Osteocyte (in vitro differentiated cells): ENCODE measurements at places on chromosomes 4 and X. TPM values are rescaled to one million over a fixed set of nuclear protein-coding genes. Genes with fewer than 3 reads are reported as not detected.

Gene ASB9
- total RNA-seq: not detected in 2 replicates

DNA sequence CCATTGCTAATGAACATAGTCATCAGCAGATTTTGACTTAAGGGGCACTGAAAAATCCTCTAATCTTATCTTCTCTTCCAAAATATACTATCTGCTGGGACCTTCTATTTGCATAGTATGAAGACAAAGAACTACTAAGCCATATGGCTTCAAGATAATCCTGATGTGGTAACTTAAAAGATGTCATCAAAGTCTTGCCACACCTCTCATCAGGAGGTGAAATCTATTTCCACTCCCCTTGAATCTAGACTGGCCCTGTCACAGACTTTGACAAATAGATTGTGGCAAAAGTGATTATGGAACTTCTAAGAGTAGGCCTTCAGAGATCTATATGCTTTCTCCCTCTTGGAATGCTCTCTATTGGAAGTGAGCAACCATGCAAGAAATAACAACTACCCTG, 27.3 kb upstream of the TET2 start:
- H3K27me3 ChIP-seq: peaks cover 14% of the 10 kb centered on the region
- no peak for DNase-seq
- H3K27ac ChIP-seq: no peak overlapping the region
- H3K4me3 ChIP-seq: no peak overlapping the region

GRCh38 chrX:30615229-30615628, 37.7 kb upstream of the TASL start:
- no peaks in the 10 kb centered on the region for H3K4me1 ChIP-seq
- DNase-seq: no peak
- no peaks in the 10 kb centered on the region for H3K36me3 ChIP-seq
- H3K4me3 ChIP-seq: no peak overlapping the region
- no peak overlapping the region for H3K27ac ChIP-seq

Gene RAB9B
- 2.0 and 2.4 TPM in 2 replicates for total RNA-seq

GRCh38 chrX:118526149-118526548, 30.5 kb downstream of the DOCK11 start:
- peaks cover 41% of the 10 kb centered on the region for H3K4me1 ChIP-seq
- H3K27me3 ChIP-seq: no peaks in the 10 kb centered on the region
- DNase-seq: no peak
- H3K36me3 ChIP-seq: no peaks in the 10 kb centered on the region
- H3K4me3 ChIP-seq: no peak overlapping the region
- peak overlapping the region; percentile 69 for H3K27ac ChIP-seq

Gene OSTC
- 222 and 235 TPM in 2 replicates for total RNA-seq

DNA sequence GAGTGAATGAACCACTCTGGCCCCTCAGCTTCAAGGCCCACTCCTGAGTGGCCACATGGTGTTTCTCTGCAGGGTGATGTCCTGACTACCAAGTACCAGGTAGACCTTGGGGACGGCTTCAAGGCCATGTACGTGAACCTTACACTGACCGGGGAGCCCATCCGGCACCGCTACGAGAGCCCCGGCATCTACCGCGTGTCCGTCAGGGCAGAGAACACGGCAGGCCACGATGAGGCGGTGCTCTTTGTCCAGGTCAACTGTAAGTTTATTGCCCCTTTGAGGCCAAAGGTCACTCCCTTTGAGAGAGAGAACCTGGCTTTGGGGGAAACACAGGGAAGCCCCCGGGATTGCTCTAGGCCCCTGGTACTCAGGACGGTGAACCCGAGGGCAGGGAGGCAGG, 216.0 kb downstream of the AFAP1 start:
- DNase-seq: no peak
- no peaks in the 10 kb centered on the region for H3K4me1 ChIP-seq
- H3K27me3 ChIP-seq: peaks cover 20% of the 10 kb centered on the region
- H3K4me3 ChIP-seq: no peak overlapping the region
- H3K27ac ChIP-seq: no peak overlapping the region

DNA sequence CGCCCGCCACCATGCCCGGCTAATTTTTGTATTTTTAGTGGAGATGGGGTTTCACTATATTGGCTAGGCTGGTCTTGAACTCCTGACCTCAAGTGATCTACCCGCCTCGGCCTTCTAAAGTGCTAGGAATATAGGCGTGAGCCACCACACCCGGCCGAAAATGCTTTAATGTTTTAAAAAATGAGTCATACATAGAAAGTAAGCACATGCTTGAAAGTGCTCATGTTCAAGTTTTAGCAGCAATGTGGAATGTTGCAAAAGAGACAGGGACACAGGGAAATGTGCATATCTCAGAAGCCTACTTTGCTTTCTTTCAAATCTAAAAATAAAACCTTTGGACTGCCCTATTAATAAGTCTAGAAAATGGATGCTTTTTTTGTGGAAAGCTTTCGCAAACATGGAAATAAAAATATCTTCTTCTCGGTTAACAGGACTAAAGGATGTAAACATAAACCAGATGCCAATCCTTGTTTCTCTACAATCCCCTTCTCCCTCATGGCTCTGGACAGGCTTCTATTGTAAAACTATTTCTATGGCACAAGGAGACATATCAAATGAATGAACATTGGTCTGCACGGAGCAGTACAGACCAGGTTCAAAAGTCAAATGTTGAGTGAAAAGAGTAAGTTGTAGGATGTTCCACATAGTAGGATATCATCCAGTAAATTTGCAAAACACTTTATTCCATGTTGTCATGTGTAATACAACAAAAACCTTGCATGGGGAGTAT, 15.0 kb downstream of the MECP2 start:
- no peak overlapping the region for H3K4me3 ChIP-seq
- H3K36me3 ChIP-seq: peaks cover 9% of the 10 kb centered on the region
- DNase-seq: no peak
- H3K27me3 ChIP-seq: no peaks in the 10 kb centered on the region
- peaks cover 19% of the 10 kb centered on the region for H3K4me1 ChIP-seq

Gene IL2
- total RNA-seq: not detected in 2 replicates

DNA sequence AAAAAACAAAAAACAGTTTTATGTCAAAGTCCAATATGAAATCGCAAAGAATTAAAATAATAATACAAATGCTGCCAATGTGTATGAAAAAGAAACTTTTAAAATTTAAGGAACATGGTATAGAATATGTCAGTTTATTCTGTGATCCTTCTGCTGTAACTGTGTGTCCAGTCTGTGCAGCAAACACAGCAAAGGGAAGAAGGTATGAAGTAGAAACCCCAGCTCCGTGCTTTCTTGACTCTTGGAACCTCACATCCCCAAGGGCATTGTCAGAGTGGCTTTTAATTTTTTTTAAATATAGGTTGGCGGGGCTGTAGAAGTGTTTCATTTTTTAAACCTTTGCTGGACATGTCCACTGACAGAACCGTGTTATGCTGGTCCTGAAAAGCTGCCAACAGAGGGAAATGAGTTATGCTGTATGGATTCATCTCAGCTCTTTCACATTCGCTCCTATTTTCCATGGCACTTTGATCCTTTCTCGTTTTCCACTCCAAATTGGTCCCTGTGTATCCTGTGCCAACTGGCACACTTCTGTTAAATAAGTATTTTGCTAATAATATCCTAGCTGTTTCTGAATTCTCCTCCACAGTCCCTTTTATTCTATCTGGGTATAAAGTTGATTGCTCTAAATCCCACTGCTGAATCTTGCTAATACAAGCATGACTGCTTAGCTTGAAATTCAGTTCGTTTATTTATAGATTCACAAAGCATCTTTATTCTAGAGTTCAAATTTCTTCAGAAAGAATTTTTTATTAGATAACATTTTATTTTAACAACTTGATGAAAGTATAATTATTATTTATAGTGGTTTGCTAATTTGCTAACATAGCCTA, 127.0 kb upstream of the DDIT4L start:
- no peaks in the 10 kb centered on the region for H3K27me3 ChIP-seq
- peaks cover 19% of the 10 kb centered on the region for H3K4me1 ChIP-seq
- no peak for DNase-seq
- no peak overlapping the region for H3K27ac ChIP-seq
- H3K4me3 ChIP-seq: no peak overlapping the region

GRCh38 chr4:180098586-180098985, 2144.6 kb upstream of the TENM3 start:
- H3K27me3 ChIP-seq: no peaks in the 10 kb centered on the region
- no peaks in the 10 kb centered on the region for H3K36me3 ChIP-seq
- no peak for DNase-seq
- no peak overlapping the region for H3K27ac ChIP-seq

Gene DCLK2
- total RNA-seq: 12.6 and 14.1 TPM in 2 replicates

Gene STK26
- total RNA-seq: 13.9 and 14.2 TPM in 2 replicates

GRCh38 chr4:83328521-83329187, 6.0 kb downstream of the HPSE start:
- no peaks in the 10 kb centered on the region for H3K36me3 ChIP-seq
- no peak overlapping the region for H3K27ac ChIP-seq
- no peaks in the 10 kb centered on the region for H3K4me1 ChIP-seq
- H3K4me3 ChIP-seq: no peak overlapping the region
- peaks cover 13% of the 10 kb centered on the region for H3K27me3 ChIP-seq

DNA sequence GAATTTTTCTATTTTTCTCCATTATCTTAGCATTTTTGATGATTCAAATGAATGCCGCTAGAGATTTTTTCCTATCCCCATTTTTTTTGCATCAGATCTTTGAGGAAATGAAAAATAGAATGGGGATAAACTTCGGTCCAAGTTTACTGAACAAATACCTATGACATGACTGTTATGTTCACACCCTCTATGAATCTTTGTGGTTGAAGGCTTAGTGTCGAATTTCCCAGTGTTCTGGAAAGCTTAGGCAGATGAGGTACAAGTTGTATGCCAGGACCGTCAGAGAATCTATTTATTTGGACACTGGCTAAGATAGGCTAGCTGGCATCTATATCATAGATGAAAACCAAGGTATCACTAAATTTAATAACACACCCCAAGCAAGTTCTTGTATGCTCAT, 123.4 kb downstream of the SPCS3 start:
- H3K27me3 ChIP-seq: no peaks in the 10 kb centered on the region
- H3K4me3 ChIP-seq: no peak overlapping the region
- no peak for DNase-seq
- H3K4me1 ChIP-seq: peaks cover 24% of the 10 kb centered on the region
- H3K27ac ChIP-seq: no peak overlapping the region

- no peaks in the 10 kb centered on the region for H3K27me3 ChIP-seq
- no peak overlapping the region for H3K27ac ChIP-seq
- peaks cover 30% of the 10 kb centered on the region for H3K36me3 ChIP-seq
- no peaks in the 10 kb centered on the region for H3K4me1 ChIP-seq
- no peak for DNase-seq
Observed at GRCh38 chrX:53584891-53585290, 101.6 kb downstream of the HUWE1 start.

DNA sequence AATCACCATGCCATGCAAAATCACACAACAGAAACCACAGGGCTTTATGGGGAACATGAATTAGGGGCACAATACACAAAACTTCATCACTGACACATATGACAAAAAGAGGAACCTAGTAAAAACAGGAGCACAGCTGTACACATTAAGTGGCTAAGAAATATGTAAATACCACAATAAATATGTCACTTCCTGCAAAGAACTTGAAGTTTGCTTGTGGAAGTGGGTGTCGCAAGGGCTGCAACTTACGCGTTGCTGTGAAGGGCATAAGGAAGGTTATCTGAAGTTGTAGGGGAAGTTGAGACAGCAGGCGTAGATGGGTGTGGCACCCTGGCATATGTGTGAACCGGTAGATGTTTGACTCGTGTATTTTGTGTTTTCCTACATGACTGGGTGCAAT, 42.4 kb downstream of the CLCN4 start:
- no peak for DNase-seq
- no peaks in the 10 kb centered on the region for H3K27me3 ChIP-seq
- H3K4me3 ChIP-seq: no peak overlapping the region

Gene UGT2B11
- total RNA-seq: not detected in 2 replicates

- no peaks in the 10 kb centered on the region for H3K27me3 ChIP-seq
- no peaks in the 10 kb centered on the region for H3K4me1 ChIP-seq
- DNase-seq: no peak
- no peak overlapping the region for H3K27ac ChIP-seq
Observed at GRCh38 chr4:112664611-112665010, 27.7 kb downstream of the LARP7 start.

Gene SLC4A4
- 31.5 and 37.7 TPM in 2 replicates for total RNA-seq

DNA sequence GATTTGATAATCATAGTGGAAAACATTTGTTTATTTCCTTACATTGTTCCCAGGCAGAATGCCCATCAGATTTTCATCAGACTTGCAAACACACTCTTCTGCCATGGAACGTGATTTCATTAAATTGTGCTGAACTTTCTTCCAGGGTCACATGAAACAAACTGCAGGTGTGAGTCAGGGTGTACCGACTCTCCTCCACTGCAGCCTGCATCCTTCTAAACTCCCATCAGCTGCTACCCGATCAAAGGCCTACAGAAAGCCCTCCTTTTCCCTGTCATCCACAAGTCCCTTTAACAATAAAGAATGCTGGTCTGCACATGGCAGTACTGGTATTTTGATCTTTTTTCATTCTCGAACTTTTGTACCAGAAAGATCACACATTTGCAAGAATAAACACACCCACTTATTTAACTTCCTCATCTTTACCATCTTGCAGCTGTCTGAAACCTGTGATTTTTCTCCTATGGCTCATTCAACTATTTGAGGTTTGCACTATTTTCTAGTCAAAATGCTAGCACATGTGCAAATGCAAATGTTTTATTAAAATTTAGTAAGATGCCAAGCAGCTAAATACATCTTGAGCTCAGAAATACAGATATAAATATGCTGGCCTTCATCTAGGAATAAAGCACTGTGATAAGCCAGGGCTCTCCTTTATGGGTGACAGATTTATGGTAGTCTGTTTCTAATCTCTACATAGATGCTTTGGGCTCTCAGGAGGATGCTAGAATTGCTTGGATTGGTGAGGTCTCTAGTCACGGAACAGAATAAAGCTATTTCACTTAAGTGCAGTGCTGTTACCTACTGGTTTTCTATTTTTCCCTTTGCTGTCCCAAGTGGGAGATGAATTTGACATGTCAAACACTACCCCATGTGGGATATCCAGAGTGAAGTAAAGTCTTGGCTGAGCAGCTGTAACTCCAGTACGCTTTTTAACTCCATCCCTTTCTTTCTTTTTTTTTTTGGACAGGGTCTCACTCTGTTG, 25.8 kb upstream of the ARHGAP24 start:
- no peak overlapping the region for H3K4me3 ChIP-seq
- no peaks in the 10 kb centered on the region for H3K36me3 ChIP-seq
- no peak overlapping the region for H3K27ac ChIP-seq

Gene MAMLD1
- 13.2 and 13.4 TPM in 2 replicates for total RNA-seq

DNA sequence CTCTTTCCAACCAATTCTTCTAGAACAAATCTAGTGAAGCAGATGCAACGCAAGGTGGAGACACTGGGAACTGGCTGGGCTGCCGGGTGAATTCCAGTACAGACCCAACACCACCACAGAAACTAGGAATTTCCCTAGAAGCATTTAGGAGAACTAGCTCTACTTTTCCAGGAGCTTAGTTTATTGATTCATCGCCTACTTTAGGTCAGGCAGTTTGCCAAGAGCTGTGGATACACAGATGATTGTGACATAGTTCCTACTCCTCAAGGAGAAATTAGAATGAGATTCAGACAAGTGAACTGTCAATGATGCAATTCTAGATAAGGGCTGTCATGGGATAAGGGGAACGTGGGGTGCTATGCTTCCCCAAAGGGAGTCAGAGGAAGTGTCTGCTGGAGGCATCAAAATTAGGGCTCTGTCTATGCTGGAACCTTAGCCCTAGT, 350.0 kb downstream of the CAMK2D start:
- H3K4me1 ChIP-seq: no peaks in the 10 kb centered on the region
- H3K27ac ChIP-seq: no peak overlapping the region
- H3K27me3 ChIP-seq: no peaks in the 10 kb centered on the region
- DNase-seq: no peak
